GM10248 (cell line): ENCODE measurements at places on chromosomes 16 and 17.

DNA sequence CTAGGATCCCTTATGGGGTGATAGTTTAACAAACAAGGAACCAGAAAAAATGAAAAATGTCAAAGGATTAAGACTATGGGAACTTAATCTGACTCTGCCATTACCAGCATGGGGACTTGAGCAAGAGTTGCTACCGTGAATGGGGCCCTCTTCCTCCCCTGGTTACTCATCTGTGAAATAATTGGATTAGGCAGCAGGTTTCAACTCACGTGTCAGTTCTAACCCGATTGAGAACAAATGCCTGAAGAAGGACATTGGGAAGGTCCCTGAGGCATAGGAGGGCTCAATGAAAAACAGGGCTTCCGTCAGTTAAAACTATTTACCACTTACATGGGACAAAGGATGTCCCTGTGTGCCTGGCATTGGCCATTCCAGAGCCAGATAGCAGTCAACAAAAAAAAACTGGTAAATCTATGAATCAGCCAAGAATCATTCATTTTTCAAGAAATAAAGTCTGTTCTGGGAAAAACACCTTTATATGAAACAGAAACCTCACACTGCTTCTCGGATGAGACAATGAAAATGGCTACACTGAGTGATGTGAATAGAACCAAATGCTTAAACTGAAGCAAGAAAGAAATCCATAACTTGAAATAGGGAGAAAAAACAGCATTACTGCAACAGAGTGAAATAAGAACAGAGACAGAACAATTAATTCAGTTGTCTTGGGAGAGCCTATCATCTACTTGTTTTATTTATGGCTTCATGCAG is 104.3 kb downstream of the ADAMTS18 start:
- DNase-seq = no peak

DNA sequence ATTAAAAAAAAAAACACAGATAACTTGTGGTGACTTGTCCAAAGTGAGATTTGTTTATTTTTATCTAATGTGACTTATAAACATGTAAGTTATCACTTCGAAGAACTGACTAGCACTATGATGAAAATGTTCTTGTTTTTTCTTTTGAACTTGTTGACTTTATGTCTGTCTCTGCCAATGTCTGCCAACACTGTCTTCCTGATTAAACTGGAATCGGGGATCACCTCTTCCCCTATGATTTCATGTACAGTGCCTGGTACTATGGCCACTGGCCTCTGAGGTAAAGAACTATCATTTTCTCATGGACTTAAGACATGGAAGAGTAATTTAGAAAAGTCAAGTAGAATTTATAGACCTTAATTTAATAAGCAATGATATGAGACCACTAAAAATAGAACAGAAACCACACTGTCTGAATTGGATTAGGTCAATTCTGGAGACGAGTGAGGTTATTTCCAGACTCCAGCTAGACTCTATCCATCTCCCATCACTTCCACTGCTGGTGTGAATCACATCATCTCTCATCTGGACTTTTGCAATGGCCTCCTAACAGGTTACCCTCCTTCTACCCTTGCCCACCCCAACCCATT is 8.9 kb downstream of the C17orf78 start:
- DNase-seq = no peak

DNA sequence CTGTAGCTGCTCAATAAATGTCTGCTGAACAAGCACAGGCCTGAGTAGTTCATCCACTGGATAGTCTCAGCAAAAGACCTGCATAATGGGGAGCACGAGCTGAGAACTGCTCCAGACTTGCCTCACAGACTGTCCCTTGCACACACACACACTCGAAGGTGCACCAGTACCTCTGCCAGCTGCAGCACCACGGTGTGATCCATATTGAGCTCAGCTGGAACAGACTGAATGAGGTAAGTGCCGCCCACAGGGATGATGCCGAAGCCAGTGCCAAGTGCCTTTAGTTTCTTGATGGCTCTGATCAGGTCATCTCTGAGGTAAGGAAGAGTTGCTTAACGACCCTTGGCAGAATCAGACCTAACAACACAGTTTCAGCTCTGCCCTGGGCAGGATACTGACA is 11.6 kb downstream of the SNF8 start:
- no peak for DNase-seq

DNA sequence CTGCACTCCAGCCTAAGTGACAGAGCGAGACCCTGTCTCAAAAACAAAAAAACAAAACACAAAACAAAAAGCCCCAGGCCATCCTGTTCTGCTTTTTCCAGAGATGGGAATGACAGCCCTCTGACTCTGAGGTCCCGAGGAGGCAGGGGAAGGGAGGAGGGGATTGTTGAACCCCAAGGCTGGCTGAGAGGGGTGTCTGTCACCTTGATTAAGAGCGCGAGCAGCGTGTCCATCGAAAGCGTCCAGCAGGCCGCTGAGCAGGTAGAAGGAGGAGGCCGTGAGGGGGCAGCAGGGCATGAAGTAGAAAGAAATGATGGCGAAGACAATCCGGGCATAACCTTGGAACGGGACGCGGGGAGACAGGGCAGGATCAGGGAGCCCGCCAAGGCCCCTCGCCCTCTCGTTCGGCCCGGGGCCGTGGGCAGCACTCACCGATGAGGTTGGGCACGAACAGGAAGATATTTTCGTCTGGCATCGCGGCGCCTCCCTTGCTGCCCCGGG is 593 bp downstream of the CDIPT start:
- DNase-seq = no peak

DNA sequence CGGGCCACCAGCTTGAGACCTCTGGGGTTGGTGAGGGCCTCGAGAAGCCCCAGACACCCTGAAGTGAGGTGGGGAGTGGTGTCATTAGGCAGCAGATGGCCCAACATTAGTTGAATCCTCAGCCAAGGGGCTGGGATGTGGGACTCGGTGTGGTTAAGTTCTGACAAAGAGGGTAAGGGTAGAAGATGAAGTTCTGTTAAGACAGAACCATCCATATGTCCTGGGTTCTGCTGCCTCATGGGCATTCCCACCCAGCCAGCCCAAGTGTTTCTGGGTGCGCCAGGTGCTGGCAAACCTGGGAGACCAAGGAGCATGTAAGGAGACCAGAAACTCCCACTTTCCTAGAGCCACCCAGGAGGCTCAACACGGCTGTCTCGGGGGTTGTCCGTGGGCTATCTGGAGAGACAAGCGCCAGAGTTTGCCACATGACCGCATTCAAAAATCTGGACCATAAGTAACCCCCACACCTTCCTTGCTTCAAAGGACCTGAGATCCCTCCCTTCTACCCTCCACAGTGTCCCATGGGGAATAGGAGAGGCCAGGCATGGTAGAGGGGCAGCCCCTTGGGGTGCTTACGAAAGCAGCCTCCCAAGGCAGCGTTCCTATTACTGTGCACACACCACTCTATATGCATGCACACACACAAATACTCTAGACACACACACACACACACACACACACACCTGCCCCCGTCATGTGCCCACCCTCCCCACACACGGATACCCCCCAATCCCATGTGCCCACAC is 128.7 kb downstream of the C16orf78 start:
- DNase-seq = no peak

- DNase-seq = no peak
These were observed 6.1 kb downstream of the ACACA start for GRCh38 chr17:37400505-37400904.

GRCh38 chr17:38657824-38658740 is 16.7 kb downstream of the EPOP start:
- no peak for DNase-seq

GRCh38 chr16:84864326-84864955 is 44.7 kb downstream of the CRISPLD2 start:
- no peak for DNase-seq

DNA sequence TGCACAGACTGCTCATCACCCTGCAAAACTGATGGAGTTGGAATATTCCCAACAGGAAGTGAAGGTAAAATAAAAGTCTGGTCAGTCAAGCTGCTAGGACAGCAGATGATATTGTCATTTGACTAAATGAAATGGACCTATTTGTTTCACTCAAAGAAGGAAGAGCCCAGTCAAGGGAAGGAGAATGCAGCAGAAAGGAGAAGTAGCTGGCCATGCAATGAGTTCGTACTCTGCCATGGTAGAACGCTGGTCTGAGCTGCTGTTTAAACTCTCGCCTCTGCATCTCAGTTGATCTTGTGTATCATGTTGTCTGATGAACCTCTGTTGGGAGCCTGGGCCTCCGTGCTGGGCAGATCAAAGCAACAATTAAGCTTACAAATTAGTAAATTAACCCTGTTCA is 15.6 kb upstream of the YPEL2 start:
- no peak for DNase-seq

DNA sequence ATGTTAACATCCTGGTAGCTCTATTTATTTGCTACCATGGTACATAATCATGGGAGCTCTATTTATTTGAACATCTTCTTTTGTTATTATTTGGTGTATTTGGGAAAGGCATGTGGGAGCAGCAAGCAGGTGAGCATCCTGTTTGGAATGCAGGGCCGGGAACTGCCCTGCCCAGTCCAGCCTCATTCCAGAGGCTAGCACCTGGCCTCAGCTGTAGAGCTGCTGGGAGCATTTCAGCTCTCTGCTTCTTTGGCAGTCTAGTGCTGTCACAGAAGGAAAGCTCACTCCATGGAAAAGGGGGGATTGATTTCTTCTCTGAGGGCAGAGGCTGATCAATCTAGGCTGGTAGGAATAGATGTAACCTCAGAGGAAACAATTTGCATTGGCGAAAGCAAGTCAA is 112.5 kb downstream of the WWOX start:
- no peak for DNase-seq

GRCh38 chr16:1494129-1494640 is 1.0 kb downstream of the TELO2 start:
- DNase-seq = no peak

GRCh38 chr16:15672514-15673167 is 22.6 kb downstream of the NDE1 start:
- no peak for DNase-seq

DNA sequence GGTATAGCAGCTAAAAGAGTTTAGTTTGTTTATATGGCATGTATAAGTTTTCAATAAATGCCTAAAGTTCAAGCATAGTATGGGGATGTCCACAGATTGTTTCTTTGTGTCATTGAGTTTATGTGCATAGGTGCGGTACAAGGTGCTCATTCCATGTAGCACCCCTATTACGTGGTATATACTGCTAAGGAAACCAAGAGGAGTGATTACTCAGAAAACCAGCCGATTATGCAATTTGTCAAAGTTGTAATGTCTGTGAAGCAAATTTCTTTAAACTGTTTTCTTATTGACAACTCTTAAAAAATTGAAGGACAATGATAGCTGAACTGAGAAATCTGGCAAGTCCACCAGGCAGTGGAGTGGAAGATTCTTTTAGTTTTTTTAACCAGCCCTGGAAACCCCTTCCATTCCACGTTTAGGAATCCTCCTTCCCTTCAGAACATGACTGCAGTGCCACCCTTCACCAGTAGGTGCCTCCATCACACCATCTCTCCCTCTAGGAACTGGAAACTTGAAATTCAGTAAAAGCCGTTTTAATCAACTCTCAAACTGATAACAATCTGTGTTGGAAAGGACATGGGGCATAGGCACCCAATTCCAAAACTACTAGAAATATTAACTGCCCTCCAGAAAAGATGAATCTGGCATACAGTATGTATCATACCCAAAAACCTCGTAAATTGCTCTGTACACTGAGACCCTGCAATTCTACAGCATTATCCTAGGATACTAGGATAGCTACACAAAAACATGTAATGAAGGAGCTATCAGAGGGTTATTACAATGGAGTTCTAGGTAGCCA is 43.5 kb downstream of the REXO5 start:
- peak; percentile 35 for DNase-seq

- DNase-seq = no peak
These were observed 11.1 kb downstream of the FANCA start for GRCh38 chr16:89805136-89805905.

DNA sequence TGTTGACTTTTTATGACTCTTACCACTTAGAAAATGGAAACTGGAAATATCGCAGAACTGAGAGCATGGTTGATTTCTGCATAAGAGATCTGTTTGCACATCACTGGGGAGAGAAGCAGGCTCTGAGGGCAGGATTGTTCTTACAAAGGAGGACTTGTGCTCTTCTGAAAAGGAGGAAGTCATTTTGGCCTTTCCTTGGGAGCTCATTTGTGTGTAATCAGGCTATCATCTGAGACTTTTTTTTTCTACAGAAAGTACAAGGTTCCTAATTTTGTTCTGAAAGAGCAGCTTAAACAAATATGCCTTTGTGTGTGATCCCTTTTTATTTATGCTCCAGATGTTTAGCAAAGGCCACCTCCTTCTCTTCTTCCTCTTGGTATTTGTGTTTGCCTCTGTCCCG is 145.7 kb upstream of the CACNG5 start:
- DNase-seq = no peak

DNA sequence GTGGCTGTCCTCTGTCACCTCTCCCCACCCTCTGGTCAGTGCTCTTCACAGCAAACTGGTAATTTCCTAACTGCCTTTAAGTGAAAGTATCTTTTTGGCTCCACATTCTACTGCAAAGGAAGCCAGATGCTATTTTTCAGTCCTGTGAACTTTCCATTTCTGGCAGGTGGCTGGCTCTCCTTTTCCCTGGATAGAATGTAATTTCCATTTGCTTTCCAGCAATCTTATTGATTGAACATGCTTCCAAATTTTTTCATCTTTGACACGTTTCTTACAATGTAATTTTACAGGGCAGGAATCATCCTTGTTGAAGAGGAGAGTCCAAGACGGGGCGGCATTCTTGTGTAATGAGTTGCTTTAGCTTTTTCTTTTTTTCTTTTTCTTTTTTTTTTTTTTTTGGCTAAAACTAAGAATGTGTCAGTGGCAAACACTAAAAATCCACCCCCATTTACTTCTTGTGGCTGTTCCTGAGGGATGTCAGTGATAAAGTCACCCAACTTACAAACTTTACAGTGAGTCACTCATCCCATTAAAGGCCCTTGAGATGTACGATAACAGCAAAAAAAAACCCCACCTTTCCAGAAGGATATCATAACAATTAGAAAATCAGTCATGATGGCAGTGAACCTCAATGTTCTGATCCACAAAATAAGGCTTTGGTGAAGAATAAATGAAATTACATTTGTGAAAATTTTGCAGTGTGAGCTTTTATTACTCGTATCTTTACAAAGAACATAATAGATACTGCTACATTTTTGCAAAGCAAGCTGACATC is 29.4 kb upstream of the PRKCA start:
- DNase-seq = no peak

DNA sequence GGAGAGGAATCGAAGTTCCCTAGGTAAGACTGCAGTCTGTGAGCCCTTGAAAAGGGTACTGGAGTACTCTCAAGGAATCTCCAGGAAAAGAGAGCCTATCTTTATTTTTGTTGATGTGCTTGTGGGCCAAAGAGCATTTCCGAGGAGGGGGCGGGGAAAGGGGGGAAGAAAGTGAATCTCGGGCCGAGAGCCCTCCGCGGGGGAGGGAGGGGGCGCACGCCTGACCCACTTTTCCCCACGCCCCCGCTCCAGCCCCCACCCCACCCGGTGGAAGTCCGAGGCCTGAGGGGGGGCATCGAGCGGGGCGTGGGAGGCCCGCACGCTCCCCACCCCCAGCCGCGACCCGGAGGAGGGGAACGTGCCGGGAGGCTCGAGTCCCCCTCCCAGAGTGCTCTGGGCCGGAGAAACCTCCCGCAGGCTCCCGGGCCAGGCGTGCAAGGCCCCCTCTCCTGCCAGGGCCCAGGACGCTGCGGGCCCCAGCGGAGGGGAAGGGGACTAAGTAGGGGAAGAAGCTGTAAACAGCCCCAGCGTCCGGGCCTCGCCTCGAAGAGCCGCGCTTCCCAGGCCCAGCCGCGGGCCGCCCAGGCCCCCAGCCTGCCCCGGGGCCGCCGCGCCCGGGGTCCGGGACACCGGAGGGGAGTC is 444 bp downstream of the HELZ start:
- no peak for DNase-seq

GRCh38 chr17:60165971-60166370 is 16.2 kb downstream of the CA4 start:
- no peak for DNase-seq

GRCh38 chr16:630249-630814 is 453 bp upstream of the WFIKKN1 start:
- no peak for DNase-seq

- no peak for DNase-seq
These were observed 216.0 kb downstream of the PMP22 start for GRCh38 chr17:15048933-15049794.
